Central memory CD8-positive, alpha-beta T cell (primary cell): ENCODE measurements at places on chromosomes 3 and 15.

GRCh38 chr15:58247855-58248842 is 110.0 kb downstream of the AQP9 start:
- DNase-seq = no peak

DNA sequence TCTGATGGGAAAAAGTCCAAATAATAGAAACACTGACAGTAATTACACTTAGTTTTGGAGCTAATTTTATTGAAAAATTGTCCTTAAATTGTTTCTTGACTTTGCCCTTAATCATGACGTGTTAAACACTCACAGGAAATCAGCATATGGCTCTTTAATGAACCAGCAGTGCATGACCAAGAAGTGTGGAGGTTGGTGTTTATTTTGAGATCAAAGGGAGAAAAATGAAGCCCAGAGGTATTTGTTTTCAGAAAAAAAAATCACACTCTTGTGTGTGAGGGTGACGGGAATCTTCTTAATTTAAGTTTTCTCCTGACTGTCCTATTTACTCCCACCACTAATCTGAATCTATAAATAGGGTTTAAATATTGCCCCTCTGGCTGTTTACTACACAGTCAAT is 28.8 kb upstream of the SYNM start:
- no peak for DNase-seq

DNA sequence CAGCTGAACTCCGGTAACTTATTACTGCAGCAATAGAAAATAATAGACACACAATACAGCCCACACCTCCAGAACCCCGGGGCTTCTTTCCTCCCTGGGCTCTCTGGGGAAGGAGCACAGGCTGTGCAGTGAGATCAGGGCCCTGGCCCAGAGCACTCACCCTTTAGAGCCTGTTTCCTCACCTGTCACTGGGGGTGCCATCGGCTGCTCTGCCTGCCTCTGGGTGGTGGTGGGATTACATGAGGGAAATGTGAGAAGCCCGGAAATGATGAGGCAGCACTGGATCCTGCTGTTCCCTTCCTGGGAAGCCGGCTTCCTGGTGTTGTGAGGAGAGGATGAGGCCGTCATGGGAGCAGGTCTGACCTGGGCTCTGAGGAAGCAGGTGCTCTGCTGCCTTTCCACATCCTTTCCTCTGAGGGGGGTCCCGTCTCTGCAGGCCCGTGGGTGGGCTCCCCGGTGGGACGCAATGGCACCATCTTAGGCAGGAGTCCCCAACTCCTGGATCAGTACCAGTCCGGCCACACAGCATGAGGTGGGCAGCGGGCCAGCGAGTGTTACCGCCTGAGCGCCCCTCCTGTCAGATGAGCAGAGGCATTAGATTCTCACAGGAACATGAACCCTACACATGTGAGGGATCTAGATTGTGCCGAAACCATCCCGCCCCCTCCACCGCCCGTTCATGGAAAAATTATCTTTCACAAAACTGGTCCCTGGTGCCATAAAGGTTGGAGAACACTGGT is 220.9 kb upstream of the CTDSPL start:
- DNase-seq = no peak

- no peak for DNase-seq
Measured at GRCh38 chr15:38945551-38946298, 381.1 kb upstream of the RASGRP1 start.

DNA sequence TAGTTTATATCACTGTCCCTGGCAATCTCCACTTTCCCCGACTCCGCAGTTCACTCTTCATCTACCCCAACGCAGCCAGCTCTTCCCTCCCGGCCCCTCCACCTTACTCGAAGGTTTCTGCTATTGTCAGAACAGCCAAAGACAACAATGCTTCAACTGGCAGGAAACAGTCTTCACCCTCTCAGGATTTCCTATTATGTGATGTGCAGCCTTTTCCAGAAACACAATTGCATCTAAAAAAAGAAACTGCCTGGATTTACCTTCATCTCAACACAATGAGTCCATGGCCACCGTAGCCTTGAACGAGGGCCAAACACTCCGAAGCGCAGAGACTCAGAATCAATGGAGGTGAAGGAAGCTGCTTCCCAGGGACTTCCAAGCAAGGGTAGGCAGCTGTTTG is 182.1 kb upstream of the TSC22D2 start:
- no peak for DNase-seq

DNA sequence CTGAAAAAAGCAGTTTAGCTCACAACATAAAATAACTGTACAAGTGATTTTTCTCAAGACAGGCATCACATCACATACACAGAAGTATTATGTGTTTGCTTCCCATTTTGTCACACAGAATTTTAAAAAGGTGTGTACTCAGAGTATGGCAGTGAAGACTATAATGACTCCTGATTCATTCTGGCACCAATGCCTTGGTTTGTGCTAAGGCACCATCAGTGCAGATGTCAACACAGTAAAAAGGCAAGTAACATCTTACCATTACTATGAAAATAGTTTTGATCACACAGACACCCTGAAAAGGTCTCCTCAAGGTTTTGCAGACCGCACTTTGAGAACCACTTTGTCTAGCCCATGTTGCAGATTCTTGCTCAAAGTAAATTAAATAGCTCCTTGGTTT is 191.6 kb downstream of the KLHL25 start:
- DNase-seq = no peak

DNA sequence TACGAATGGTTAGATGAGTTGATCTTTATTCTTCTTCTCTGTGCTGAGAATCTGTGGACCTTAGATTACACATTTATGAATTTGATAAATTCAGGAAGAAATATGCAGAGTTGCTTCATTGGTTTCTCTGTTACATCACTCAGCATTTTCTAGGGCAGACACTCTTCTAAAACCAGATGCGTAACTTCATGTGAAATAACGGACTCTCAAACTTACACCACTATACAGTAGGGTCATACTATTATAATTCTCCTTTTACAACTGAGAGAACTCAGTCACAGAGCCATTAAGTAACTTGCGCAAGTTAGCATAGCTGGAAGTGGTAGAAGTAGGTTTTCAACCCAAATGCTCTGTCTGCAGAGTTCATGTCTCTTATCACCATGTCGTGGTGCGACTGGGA is 5.7 kb downstream of the TMEM207 start:
- no peak for DNase-seq

- DNase-seq = no peak
Measured at GRCh38 chr15:32105258-32106241, 75.2 kb downstream of the CHRNA7 start.

GRCh38 chr3:17645074-17645698 is 97.2 kb downstream of the TBC1D5 start:
- DNase-seq = no peak

DNA sequence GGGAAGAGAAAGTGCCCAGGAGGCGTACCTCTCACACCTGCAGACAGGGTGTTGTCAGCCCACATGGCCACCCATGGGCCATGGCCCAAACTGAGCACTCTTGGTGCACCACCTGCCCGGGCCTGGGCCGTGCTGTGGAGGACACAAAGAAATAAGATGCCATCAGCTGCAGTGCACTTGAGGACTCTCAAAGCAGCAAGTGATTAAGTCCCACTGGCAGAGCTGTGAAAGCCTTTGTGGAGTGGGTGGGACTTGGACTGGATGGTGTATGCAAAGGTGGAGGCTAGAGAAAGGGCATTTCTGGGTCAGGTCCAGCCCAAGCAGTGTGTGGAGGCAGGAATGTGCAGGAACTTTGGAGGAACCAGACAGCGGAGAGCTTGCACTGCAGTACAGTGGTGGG is 122.3 kb downstream of the MEGF11 start:
- DNase-seq = no peak

GRCh38 chr3:184590795-184591194 is 29.2 kb downstream of the EPHB3 start:
- no peak for DNase-seq

- DNase-seq = no peak
Measured at GRCh38 chr3:33908250-33908851, 109.9 kb downstream of the PDCD6IP start.

GRCh38 chr15:62603742-62604141 is 438.7 kb upstream of the C2CD4B start:
- DNase-seq = no peak

DNA sequence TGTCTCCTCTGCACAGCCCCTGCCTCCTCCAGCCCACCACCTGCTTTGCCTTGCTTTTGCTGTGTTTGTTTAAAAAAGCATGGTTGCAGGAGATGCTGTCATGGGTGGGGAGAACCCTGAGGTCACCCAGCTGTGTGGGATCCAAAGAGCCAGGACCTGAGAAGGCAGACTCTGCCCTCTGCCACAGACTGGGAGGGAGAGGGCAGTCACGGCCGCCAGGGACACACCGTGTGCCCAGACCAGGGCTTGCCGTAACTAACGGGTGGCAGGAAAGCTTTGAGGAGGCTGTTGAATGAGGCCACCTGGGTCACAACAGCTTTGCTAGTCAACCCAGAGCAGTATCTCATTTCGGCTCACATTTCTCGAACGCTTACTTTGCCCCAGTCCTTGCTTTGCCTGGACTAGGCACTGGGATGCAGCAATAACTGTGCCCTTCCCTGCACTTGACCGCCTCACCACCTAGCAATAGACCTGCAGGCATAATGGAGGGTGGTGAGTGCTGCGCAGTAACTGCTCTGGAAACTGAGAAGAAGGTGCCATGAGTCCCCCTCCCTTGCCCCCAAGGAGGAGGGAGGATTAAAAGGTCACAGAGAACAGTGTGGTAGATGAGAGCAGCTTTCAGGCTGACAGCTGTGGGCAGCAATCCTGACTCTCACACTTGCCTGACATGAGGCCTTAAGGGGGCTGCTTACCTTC is 55.0 kb upstream of the CTDSPL start:
- DNase-seq = no peak

- DNase-seq = no peak
Measured at GRCh38 chr3:193665370-193665989, 72.5 kb downstream of the OPA1 start.

GRCh38 chr3:73324203-73325155 is 263.0 kb downstream of the EBLN2 start:
- no peak for DNase-seq

DNA sequence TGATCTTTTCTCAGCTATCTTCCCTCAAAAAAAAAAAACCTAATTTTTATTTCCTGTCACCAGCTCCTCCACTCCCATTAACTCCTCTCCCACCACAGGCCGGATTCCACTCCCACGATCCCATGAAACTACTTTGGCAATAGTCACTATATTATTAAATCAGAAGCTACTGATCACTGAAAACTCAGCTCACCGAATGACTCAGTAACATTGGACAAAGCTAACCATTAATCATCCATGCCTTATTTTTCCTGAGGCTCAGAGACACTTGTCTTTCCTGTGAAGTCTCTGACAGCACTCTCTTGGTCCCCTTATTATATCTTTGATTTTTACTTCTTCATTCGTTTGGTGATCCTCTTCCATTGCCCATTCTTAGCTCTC is 260.2 kb downstream of the CGGBP1 start:
- DNase-seq = no peak

DNA sequence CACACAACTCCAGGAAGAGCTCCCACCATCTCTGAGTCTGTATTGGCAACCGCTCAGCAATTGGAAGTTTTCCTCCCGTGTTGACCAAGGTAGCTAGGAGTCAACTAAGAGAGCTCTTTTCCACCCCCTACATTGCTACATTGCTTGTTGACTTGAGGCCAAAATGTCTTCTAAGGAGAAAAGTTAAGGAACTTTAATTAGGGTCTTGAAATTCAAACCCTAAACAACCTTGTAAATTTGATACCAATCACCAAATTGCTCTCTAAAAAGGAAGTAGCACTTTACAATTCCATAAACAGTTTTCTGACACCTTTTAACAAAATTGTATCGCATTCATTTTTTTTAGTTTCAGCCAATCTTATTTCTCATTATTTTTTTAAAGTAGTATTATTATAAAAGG is 35.5 kb upstream of the ST3GAL6 start:
- no peak for DNase-seq

DNA sequence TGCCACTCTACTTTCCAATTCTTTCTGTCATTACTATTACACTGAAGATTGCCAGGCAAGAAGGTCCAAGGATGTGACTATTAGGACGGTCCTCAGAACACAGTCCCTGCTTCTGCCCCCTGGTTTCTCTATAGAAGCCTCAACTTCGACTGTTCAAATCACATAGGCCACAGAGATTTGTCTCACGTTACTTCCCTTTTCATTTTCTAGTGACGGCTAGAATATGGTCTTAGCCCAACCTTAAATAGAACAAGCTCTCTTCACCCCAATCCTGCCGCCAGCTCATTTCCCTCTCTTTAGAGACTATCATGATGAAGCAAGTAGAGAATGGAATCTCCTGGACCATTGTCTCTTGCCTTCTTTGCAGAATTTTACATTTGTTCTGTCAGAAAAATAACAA is 84.9 kb downstream of the TIGIT start:
- no peak for DNase-seq

GRCh38 chr3:14544282-14545250 is 4.4 kb upstream of the GRIP2 start:
- no peak for DNase-seq

DNA sequence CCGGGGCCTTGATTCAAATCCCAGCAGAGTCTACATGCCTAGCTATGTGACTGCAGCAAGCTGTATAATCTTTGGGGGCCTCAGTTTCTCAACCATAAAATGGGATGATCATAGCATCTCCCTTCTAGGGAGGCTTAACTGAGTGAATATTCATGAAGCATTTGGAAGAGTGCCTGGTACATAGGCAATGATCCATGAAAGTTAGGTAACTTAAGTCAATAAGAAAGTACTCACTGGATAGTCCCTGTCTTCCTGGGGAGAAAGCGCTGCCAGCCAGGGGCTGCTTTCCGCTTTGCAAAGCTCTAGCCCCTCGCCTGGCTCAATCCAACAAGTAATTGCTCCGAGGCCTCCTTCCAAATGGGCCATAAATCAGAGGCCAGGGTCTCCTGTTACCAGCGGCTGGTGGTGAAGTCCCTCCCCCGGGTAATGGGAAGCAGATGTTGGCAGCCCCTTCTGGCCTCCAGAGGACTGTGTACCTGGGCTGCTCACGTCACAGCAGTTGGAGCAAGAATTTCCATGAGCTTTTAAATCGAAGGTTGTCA is 521.9 kb upstream of the PROK2 start:
- DNase-seq = no peak

DNA sequence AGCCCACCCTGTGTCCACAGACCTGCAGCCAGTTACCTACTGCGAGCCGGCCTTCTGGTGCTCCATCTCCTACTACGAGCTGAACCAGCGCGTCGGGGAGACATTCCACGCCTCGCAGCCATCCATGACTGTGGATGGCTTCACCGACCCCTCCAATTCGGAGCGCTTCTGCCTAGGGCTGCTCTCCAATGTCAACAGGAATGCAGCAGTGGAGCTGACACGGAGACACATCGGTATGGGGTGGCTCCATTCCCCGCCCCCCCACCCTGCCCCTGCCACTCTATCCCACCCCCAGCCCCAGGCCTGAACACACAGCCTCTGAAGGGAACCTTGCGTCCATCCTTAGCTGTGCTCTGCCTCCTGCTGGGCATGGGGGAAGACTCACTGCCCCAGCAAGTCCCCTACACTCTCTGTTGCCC is 73.2 kb downstream of the AAGAB start:
- DNase-seq = no peak
